ENCODE measurements at places on chromosomes 2 and 18.

DNA sequence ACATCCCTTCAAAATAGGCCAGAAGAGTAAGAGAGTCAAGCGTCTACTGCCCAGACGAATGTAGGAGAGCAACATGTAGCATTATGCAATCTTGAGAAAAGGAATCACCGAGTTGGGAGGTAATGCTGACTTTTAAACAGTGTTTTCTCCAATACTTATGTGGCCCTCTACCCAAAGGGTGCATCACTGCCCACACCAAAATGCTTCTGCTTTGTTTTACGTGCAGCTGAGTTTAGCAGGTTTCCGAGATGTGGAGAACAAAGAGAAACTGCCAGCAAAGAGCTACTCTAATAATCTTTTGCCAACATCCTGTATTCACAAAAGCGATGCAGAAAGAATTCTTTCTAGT, 63.4 kb upstream of the ZEB2 start:
- DNase-seq: no peak

DNA sequence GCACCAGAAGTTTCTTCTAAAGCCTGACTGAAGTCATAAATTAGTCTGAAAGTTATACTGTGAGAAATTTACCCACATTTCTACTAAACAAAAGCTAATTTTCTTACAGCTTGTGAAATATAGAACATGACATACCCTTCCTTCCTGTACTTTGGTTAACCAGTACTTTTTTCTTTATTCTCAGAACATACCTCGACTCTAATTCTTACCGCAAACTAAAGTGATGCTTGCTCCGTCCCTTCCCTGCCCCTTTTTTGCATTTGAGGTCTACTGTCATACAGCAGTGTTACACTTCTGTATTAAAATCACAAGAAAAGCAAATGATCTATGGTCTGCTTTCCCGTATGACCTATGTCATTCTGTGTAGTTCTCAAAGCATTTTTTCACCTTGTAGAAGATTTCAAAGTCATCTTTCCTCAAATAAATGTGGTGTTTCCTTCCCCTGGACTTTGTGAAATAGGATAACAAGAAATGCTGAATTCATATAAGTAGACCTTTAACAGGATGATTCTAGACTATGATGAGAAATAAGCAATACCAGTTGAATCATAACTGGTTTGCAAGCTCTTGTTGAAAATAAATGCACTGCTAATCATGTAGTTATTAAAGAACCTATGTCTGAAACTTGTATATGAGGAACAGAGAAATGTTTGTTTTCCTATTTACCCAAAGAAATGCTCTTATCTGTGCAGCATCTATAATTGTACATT, 30.4 kb downstream of the CYTIP start:
- DNase-seq: no peak

DNA sequence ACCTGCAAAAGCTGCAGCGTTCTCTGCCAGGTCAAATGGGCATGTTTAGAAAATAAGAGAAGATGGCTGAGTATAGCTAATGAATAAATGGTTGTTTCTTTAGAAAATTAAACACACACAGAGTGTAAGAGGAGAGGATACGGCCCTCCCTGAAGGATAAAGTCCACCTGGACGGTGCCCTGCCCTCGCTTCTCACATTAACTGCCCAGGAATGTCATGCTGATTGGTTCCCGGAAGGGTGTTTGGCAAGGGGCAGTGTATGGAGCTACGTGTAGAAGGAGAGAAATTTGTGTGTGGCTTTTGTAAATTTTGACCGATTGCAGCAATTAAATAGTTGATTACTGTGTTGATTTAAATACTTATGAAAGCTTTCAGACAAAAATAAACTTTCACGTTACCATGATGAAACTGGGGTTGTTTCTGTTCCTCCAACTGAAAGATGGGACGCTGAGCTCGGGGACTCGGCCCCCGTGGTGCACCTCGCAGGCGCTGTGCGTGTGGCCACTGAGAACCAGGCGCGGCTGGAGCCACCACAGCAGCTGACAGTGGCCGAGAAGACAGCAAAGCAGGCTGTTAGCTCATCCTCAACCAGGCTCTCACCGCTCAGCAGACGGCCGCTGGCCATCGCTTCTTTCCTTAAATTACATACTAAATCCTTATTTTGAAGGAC, 22.7 kb downstream of the MPPE1 start:
- DNase-seq: no peak

GRCh38 chr18:31149351-31149750, 13.3 kb downstream of the DSC1 start:
- DNase-seq: no peak

DNA sequence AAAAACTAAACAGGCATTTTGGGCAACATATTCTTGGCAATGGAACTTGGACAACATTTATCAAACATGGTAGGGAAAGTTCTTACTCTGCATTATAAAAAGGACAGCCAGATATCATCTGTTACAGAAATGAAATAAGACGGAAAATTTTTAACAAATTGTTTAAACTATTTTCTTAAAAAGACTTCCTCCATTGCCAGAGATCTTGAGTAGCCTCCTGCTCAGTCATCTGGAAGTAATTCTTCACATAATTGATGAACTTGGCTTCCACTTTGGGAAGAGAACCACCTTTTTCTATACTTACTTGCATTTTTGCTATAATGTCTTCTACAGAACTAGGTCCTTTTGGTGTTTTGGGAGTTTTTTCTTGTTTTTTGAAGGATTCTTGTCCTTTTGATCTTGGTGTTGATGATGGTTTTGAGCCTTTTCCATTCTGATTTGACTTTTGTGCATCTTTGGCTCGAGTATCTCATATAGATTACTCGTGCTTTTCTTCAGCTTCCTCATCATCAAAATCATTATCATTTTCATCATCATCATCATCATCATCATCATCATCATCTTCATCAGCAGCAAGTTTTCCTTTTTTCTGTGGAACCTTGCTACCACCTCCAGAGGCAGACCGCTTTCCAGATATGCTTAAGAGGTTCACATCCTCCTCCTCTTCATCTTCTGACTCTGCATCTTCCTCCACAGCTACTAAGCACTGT, 66.2 kb downstream of the CD28 start:
- DNase-seq: no peak

DNA sequence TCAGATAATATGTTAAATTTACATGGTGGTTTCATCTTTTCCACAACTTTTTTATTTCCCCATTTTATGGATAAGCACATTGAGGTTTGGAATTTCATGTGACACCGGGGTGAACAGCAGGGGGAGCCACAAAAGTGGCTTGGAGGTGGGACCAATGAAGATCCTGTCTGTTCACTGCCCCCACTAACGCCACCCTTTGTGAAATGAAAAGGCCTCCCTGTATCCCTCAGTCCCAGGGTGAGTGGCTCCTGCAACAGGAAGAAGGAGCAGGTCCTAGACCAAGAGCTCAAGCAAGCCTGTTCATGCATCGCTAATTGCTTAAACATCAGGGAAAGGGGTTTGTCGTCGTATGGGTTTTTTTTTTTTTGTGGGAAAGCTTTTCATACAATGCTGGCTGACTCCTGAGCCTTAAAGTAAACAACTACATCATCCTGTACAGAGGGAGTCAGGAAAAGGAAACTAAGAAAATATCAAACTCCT, 267.8 kb upstream of the EPAS1 start:
- DNase-seq: no peak

DNA sequence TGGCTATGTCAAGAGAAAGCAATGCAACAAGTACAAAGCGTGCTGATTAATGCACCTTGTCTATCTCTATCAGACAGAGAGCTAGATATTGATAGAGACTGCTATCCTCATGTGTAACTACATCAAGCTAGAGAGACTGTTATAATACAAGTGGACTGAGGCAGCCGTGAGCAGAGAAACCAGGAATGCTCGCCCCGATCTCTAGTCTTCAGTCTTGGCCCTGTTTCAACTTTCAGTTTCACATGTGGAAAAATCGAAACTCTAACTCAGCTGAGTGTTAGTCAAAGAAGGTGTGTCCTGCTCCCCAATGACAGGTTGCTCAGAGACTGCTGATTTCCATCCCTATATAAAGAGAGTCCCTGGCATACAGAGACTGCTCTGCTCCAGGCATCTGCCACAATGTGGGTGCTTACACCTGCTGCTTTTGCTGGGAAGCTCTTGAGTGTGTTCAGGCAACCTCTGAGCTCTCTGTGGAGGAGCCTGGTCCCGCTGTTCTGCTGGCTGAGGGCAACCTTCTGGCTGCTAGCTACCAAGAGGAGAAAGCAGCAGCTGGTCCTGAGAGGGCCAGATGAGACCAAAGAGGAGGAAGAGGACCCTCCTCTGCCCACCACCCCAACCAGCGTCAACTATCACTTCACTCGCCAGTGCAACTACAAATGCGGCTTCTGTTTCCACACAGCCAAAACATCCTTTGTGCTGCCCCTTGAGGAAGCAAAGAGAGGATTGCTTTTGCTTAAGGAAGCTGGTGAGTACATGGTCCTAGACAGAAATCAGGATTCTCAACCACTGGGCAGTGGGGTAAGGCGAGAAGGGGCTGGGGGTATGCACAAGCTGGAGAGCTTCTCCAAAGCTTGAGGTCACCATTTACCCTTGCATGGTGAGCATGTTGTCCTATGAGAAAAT, at the start of gene RSAD2:
RSAD2 (plus strand) TSS at position 376 of the 903 bp plus-strand sequence; CDS start at position 400, 24 bp downstream.
- DNase-seq: no peak

DNA sequence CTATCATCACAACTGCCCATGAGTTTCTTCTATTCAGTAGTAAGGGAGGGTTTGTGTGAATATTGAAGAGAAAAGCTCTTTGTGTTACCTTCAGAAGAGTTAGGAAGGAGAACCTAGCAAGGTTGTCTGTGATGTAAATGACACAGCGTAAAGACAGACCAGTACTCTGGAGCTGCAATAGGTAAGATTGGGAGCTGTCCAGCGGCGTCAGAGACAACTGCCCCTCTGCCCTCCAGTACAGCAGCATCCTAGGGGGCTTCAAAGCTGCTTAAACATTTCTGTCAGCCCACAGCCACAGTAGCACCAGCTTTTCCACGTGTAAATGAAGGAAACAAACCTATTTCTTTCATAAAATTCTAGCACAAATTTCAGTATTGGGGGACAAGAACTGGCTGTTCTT, 34.5 kb downstream of the NYAP2 start:
- DNase-seq: no peak

DNA sequence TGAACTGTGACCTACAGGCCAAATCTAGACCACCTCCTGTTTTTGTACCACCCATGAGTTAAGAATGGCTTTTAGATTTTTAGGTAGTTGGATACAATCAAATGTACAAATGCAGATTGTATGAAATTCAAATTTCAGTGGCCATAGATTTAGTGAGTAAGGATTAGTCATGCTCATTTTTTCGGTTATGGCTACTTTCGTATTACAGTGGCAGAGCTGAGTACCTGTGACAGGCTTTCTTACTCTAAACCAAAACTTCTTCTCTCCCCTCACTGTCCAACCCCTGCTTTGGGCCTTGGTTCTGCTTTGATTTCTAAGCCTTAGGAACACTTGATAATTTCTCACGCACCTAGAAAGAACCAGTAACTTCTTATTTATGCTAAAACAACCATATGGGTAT, 82.1 kb downstream of the CDC42EP3 start:
- DNase-seq: no peak

DNA sequence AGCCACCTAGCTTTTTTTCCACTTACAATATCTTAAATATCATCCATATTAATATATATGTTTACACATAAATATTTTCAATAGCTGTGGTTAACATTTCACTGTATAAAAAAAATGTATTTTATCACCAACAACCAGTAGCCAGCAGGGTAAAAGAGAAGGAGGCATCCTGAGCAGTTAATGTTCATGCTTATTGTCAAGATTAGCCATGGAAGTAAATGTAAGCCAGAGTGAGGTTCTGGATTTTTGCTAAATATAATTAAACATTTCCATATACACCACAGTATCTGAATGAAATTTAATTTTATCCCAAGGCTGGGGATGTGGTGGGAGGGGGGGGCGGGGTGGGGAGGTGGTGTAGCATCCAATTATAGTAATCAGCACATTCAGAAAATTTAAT, 80.3 kb upstream of the GRB14 start:
- no peak for DNase-seq

DNA sequence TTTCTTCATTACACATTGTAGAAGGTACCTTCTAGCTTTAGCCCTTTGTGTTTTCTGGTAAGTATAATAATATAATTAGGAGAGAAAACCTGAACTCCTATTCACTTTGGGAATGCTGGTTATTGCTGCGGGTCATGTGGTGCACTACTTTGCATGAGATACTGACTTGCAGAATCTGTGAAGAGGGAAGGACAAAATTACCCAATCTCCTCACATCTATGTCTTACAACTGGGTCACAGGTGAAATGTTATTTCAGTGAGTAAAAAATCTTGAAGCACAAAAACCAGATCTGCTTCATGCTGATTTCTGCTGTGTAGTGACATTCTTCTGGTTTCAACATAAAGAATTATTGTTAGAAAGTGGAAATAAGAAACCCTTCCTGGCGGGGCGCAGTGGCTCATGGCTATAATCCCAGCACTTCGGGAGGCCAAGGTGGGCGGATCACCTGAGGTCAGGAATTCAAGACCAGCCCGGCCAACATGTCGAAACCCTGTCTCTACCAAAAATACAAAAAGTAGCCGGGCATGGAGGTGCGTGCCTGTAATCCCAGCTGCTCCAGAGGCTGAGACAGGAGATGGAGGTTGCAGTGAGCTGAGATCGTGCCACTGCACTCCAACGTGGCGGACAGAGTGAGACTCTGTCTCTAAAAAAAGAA, 211.0 kb upstream of the REG3G start:
- no peak for DNase-seq

- no peak for DNase-seq
These were observed 3.9 kb upstream of the UCN start for GRCh38 chr2:27312152-27312551.

DNA sequence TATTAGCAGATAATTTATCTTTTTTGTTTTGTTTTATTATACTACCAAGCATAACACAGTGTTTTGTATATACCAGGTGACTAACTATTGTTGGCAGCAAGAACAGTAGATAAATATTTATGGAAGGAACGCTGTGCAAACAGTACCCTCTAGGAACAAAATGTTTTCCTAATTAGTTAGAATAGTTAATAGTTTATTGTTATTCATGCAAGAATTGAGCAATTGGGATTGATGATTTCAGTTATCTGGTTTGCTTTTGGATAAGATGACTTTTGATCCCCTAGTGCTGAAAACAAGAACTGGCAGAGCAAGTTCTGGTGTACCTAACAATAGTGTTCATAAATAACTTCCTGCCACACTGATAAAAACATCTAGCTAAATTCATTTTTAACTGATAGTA, 323.3 kb downstream of the TGIF1 start:
- DNase-seq: no peak

DNA sequence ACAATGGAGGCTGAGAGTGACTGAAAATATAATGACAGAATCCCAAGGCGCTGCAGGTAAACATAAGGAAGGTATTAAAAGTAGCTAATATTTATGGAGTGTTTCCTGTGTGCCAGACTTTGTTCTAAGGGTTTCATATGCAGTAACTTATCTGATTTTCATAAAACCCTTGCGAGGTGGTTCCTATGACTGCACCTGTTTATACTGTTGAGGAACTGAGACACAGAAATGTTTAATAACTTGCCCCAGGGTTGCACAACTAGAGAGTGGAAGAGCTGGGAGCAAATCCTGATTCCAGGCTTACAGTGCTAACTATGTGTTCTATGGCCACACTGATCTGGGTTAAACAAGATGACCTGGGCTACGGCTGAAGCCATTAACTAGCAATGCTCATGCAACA, 2.4 kb downstream of the SP110 start:
- no peak for DNase-seq

GRCh38 chr2:190838492-190838910, 42.1 kb upstream of the GLS start:
- no peak for DNase-seq

- DNase-seq: no peak
These were observed 11.2 kb upstream of the SLC8A1 start for GRCh38 chr2:40463112-40463511.

Data from esophagus squamous epithelium (tissue), 5 donors.